ENCODE measurements at places on chromosomes 6 and 20.

DNA sequence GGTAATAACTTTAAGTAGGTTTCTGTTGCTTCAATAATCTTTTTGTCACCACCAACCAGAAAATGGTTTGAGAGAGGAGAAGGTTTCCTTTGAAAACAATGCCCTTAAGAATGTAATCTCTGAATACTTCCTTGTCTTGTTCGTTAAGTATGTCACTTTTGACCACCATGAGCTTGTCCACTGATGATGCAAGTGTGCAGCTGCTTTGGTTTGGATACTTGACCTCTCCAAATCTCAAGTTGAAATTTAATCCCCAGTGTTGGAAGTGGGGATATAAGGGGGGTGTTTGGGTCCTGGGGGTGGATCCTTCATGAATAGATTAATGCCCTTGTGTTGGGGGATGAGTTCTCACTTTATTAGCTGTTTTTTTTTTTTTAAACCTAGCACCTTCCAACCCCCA, 985.4 kb downstream of the EPHA7 start:
- DNase-seq: no peak

DNA sequence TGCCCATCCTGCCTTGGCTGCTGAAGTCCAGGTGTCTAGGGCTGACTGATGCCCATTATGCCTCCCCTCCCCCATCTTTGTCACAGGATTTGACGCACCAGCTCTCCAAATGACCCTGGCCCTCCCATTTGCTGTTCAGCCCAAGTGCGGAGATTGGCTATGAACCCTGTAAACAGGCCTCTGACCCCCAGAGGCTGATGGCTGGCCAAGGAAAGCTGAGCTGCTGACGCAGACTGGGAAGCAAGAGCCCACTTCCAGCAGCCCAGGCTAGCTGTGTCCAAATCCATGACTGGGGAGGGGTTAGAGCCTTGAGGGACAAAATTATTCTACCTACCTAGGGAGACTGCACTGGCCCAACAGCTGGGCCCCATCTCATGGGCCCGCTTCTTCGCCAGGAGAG, 797 bp upstream of the GNRH2 start:
- DNase-seq: no peak

DNA sequence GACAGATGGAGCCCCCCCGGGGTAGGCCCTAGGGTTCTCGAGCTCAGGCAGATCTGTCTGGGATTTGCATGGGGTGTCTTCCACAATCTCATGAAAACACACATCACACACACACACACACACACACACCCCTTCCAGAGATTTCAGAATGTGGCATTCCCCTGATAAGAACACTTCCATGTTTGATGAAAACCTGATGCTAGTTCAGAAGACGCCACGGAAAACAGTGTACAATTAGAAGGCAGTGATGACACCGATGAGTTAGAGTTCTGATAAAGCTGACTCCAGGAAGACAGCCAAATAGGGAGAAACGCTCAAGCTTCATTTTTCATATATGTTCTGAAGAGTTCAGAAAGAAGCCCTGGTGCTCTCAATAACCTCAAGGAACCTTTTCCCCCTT, 438.7 kb upstream of the JARID2 start:
- DNase-seq: no peak

- DNase-seq: no peak
Measured at GRCh38 chr6:20497216-20498040, 36.8 kb upstream of the CDKAL1 start.

DNA sequence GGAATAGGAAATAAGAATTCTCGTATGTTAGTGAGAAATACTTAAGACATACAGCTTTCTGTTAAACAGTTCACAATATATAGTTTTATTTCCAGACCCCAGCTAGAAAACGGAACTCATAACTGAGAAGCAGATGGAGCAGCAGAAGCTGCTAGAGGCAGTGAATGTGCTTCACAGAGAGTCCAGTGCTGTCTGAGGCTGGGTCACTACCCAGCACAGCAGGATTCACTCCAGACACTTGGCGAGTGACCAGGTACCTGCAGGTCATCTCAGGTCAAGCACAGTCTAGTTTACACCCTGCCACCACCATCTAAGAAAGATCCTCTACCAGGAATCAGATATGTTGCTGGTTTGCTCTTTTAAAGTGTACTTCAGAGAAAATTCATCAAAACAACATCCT, 243.1 kb upstream of the RAB32 start:
- no peak for DNase-seq

DNA sequence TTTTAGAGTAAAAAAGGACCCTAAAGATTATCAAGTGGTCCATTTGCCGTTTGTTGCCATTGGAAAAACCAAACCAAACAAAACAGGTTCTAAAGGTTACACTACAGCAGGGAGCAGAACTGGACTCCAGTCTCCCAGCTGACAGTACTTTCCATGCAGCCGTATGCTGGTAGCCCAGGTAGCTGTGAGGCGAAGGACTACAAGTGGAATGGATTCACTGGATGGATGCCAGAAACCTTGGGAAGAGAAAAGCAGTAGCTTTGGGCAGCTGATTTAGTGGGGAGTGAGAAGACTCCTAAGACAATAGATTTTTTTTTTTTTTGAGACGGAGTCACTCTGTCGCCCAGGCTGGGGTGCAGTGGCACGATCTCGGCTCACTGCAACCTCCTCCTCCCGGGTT, 88.3 kb downstream of the SASH1 start:
- no peak for DNase-seq

- DNase-seq: no peak
Measured at GRCh38 chr20:50392138-50392866, 117.9 kb upstream of the PTPN1 start.

- DNase-seq: no peak
Measured at GRCh38 chr20:20970841-20971240, 135.3 kb downstream of the LINC00237 start.

DNA sequence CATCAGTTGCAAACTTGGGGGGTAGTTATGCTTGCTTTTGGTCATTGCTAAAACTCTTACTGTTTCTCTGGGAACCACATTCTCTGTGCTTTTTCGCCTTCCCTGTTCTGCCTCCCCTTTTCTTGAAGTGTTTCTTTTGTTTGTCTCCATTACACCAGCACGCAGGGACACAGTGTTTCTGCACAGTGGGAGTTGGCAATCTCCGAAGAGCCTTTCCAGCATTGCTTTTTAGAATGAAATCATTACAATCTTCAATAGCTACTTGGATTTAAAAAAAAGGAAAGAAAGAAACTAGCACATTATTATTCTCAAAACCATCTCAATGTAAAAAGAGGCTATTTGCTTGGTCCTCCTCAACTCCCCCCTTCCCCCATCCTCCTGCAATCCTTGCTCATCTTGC, 536.7 kb upstream of the MMS22L start:
- no peak for DNase-seq

DNA sequence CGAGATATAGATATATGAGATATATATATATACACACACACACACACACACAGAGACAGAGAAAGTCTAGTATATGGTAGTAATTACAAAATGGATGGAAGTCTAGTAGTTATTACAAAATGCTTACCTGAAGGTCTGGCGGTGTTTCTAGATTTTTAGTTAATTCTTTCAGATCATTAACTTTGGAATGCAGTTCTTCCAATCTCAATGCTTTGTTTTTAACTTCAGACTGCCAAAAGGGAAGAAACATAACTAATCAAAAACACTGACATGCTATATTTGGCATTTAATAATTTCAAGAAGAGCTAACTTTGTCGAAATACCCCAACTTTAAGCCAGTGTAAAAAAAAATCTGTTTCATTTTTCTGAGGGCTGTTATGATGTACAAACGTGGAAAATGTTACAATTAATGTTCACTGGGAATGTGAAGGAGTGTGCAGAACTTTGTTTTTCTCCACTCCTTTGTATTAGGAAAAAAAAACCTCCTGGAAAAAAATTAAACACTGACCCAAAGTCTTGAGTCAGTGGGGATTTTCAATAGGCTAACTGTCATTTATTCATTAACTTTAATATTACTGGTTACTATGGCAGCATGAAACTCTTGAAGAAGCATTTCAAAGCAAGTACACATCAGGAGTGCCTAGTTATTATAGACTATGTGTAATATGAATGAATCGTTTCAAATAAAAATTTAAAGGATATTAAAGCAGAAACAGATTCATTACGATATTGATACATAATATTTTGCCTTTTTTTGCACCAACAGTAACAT, 232.9 kb downstream of the SYNE1 start:
- DNase-seq: no peak

DNA sequence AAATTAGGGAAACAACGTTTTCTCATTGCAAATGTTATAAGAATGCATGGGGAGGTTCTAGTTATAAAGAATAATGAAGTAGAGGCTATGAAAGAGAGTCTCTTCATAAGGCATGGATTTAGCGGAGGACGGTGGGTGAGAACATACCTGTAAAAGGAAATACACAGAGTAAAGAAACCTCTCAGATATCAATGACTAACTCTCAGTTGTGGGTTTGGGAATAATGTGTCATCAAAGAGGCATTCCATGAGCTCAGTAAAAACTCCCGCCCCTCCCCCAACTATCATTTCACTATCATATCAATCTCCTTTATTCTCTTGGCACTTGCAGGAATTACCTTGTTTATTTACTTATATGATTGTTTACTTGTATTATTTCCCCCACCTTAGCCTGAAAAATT, 695.4 kb downstream of the PTPRT start:
- no peak for DNase-seq

DNA sequence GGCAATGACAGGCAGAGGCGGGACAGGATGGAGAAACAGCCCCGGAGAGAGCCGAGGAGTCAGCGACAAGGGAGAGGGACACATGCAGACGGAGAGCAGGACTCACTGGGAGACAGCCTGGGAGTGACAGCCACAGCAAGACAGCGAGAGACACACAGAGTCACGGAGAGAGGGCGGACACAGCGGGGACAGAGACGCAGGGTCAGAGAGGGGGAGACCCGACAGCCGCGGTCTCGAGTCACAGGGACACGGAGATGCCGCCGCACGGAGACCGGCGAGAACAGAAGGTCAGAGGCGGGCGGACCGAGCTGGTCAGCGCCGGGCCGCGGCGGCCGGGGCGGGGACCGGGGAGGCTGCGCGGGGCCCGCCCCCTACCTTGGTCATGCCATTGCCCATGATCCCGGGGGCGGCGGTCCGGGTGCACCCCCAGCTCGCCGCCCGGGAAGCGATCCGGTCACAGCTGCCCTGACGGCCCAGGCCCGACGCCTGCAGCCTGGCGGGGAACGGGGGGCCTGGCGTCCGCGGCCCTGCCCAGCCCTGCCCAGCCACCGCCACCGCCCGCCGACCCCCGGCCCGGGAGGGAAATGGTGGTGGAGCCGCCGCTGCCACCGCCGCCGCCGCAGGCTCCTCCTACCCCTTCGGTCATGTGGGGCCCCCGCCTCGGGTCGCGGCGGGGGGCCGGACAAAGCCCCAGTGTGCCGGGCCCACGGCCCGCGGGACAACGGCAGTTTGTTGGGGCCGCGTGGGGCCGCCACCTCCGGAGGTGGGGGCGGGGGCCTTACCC, at the start of the genes DUSP15 and TTLL9:
Gene DUSP15, minus strand, starts transcription at position 586 of the 784 bp plus-strand sequence. Its CDS starts 190 bp downstream, at position 396.
Gene TTLL9, plus strand, starts transcription at position 693 of the 784 bp plus-strand sequence. CDS start 493 bp downstream, outside the sequence.
- no peak for DNase-seq

GRCh38 chr6:33907227-33907626, 103.4 kb upstream of the MLN start:
- no peak for DNase-seq

DNA sequence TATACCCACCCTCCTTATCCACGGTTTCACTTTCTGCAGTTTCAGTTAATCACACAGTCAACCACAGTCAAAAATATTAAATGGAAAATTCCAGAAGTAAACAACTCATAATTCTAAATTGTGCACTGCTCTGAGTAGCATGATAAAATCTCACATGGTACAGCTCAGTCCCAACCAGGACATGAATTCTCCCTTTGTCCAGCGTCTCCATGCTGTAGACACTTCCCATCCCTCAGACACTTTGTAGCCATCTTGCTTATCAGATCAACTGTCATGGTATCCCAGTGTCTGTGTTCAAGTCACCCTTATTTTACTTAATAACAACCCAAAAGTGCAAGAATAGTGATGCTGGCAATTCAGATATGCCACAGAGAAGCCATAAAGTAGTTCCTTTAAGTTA, 94.7 kb downstream of the PDE10A start:
- DNase-seq: no peak

- DNase-seq: no peak
Measured at GRCh38 chr6:80767808-80768207, 661.3 kb downstream of the BCKDHB start.

DNA sequence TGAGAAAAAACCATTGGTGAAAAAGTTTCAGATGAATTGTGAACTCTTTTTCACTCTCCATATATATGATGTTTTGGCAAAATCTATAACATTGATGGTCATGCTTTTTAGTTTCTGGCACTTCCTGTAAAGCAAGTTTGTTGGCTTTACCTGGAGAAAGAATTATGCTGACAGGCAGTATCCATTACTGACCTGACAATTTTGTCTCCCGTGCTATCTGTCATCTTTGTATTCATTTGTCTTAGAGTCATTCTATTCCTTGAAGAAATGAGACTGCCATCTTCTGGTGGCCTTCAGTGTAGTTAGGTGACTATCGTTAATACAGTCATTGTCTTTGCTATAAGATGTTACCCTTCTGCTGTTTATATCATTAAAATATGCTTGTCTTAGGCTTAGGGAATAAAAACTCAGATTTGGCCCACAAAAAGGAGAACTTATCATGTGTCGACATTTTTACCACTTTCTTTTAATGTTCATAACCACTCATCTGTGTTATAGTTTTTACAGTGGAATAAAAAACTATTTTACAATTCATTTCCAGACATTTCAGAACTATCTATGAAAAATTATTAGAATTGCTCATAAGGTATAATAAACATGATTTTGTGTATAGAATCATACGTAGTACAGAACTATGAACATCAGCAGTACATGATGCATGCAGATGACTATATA, 707.0 kb downstream of the EPM2A start:
- no peak for DNase-seq

DNA sequence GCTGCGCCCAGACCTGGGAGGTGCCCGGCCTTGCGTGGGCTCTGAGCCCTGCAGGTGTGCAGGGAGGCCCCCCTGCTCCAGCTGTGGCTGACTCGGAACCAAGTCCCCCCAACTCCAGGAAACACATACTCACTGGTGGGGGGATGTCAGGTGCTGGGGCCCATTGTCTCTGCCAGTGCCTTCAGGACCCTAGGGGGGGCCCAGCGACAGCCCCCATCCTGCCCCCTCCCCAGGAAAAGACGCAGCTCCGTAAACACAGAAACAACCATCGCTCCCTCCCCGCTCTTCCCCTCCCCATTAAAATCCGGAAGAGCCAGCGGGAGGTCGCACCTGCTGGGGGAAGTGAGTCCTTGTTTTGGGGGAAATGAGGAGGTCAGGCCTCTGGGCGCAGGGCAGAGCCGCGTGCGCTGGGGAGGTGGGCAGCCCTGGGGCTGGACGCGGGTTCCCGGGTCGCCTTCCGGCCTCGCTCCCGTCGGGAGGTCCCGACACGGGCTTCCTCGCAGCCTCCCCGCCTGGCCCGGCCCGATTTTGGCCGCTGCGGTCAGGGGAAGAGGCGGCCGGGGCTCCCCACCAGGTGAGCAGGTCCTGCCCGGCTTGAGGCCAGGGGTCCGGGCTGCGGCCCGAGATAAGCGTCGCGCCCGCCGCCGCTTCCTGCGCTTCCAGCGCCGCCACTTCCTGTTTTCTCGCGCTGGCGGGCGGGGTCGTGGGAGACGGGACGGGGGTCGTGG, 6.2 kb downstream of the C20orf204 start:
- DNase-seq: no peak

DNA sequence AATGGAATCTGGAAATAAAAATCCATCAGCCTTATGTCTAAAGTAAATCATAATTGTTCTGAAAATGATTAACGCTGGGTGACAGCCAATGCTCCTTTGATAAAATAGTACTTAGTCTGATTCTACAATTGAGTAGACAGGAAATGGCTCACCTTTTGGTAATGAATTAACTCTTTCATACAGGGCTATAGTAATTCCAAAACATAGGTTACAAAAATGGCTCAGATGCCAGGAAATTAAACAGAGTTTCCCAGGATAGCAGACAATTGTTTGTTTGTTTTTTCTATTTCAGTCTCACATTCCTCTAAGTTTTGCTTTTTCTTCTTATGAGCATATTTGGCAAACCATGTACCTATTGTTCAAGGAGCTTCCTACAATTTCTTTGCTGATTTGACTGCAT, 257.2 kb upstream of the EPHA7 start:
- no peak for DNase-seq
